GM06990 (cell line): ENCODE measurements at places on chromosomes 5 and 9.

- DNase-seq, result no peak
Measured at GRCh38 chr5:66324357-66324756, 180.3 kb downstream of the SREK1 start.

- DNase-seq, result no peak
Measured at GRCh38 chr5:126028336-126028735, 394.9 kb upstream of the GRAMD2B start.

DNA sequence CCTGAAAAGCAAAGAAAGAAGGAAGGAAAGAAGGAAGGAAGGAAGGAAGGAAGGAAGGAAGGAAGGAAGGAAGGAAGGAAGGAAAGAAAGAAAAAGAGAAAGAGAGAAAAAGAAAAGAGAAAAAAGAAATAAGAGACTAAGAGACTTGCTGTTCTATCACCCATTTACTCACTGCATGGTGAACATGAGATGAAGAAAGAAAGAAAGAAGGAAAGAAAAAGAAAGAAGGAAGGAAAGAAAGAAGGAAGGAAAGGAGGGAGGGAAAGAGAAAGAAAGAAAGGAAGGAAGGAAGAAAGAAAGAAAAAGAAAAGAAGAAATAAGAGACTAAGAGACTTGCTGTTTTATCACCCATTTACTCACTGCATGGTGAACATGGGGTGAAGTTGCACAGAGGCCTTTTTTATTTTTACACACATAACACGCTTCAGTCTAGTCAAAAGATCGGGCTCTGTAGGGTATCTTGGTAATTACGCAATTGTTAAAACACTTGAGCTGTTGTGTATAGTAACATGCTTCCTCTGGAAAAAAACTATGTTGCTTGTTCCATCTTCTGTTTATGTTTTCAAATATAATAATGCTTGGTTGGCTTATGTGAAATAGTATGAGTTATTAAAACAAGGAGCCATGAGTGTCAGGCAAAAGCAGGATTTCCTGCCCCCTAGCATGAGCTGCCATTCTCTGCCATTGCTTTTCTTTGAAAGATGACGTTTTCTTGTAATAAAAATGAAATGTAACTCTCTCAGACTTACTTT is 119.3 kb upstream of the ZNF608 start:
- DNase-seq, result no peak

- DNase-seq, result no peak
Measured at GRCh38 chr9:136875155-136875554, 9.0 kb upstream of the EDF1 start.

DNA sequence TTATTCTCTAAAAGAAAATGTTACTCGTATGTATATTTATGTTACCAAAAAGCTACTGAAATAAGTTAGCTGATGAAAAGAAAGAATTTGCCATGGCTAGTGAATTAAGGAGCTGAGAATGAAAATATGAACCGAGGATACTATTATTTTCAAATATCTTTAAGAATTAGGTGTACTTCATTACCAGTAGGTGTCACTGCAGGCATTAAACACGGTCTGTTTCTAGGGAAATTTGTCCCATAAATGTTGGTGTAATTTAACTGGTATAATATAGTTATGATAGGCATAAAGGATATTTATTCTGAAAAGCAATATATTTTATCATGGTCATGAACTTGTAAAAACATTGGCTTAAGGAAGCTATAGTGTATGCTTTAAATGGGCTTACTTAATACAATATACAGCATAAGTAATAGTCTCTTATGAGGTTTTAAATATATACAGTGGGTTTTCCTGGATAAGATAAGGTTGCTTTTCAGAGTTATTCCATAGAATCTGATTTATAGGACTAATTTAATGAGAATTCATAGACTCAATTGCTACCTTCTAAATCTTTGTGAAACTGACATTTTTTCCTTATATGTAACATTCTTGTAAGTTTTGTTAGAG is 72.4 kb upstream of the MPDZ start:
- no peak for DNase-seq

DNA sequence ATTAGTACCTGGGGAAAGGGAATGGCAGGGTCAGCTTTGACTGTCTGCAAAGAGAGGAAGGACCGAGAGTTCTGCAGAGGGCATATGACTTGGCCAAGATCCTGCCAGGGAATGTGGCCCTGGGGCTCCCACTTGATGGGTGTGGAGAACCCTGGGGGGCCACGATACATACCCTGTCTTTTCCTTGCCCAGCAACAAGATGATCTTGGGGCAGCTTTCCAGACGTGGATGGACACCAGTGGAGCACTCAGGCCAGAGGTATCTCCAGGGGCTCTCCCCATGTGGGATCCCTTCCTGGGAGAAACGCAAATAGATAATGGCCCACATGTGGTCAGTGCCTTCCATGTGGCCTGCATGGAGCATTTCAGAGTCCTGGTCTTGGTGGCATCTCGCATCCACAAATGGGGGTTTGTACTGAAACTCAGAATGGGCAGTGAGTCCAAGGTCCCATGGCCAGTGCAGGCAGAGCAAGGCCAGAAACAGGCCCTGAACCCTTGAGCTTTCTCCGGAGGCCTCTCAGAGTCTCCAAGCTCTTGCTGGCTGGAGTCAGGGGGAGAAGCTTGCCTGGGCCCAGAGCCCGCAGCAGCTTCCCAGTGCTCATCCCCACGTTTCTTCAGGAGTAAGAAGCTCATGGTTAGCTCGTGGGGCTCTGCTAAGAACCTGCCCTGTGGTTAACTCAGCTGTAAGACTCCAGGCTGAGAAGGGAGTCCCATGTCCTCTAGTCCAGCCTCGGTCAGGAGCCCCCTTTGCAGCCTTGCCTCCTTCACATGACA is 18.3 kb upstream of the ORM1 start:
- no peak for DNase-seq

- no peak for DNase-seq
Measured at GRCh38 chr9:85322592-85322991, 419.2 kb downstream of the AGTPBP1 start.

GRCh38 chr5:90503596-90503995 is 25.8 kb downstream of the LYSMD3 start:
- DNase-seq, result no peak

- DNase-seq, result no peak
Measured at GRCh38 chr9:129506041-129506440, 114.9 kb downstream of the C9orf50 start.

DNA sequence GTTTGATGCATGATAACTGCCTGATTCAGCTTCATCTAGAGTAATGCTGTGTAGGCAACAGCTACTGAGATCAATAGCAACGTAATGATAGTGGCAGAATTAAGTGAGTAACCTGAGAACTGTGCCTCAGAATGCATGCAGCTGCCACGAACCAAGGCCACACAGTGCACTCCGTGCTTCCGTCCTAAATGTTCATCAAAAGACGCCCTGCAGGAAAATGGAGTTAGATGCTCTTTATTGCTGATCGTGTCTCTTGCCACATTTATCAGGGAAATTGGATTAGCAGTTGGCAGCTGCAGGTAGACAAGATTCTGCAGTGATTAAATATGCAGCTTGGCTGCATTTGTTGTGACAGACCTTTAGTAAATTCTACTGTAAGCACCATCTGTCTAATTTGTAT is 107.7 kb upstream of the TLX3 start:
- DNase-seq, result no peak

GRCh38 chr5:107319901-107320300 is 350.8 kb downstream of the EFNA5 start:
- no peak for DNase-seq

- DNase-seq, result no peak
Measured at GRCh38 chr9:101455656-101456240, 20.2 kb upstream of the ALDOB start.
